ENCODE measurements at places on chromosomes 7 and 10.

DNA sequence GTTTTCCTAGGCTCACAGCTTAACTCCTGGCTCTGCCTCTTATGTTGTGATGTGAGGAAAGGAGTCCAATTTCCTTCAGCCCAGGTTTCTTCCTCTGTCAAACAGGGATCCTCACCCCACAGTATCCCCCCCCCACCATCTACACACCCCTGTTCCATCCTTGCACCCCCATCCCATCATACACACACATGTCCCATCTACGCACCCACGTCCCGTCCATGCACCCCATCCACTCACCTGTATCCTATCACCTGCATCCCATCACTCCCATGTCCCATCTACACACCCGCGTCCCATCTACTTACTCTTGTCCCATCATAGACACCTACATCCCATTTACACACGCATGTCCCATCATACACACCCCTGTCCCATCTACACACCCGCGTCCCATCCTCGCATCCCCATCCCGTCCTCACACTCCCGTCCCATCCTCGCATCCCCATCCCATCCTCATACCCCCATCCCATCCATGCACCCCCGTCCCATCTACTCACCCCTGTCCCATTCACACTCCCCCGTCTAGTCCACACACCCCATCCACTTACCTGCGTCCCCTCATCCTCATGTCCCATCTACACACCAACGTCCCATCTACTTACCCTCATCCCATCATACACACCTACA lies 117.3 kb downstream of the TRRAP start:
- DNase-seq, result no peak

GRCh38 chr7:149719050-149719899 lies 54.1 kb downstream of the ZNF467 start:
- DNase-seq, result no peak

DNA sequence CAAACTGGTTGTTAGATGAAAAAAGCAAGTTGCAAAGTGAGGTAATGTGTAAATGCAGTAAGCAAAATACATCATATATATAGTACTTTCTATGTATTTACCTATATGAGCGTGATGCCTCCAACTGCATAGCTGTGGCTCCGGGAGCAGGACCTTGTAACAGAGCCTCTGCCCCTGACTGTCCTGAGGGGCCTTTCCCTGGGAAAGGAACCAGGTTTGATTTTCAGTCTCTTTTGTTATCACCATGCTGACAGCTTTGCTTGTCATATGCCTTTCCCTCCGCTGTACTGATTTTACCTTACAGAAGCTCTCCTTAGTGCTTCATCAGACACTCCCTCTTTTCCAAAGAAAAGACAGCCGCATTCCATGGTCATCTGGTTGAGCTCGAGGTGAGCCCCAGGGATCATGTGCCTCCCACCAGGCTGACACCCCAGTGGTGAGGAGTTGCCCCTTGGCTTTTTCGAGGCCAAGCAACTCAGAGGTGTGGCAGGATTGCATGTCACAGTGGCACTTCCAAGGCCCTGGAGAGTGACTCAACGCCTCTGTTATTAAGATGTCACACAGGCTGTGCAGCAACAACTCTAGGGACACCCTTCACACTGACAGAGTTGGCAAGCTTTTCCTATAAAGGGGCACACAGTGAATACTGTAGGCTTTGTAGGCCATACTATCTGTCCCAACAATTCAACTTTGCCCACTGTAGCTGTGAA lies 78.9 kb downstream of the ALOX5 start:
- no peak for DNase-seq

DNA sequence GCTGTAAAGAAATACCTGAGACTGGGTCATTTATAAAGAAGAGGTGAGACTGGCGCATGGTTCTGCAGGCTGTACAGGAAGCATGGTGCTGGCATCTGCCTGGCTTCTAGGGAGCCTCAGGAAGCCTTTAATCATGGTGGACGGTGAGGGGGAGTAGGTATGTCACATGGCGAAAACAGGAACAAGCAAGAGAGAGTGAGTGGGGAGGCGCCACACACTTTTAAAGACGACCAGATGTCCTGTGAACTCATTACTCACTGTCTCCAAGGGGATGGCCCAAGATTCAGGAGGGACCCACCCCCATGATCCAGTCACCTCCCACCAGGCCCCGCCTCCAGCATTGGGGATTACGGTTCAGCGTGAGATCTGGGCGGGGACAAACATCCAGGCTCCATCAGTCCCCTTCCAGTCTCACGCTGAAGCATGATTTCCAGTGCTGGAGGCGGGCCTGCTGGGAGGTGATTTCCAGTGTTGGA lies 3.2 kb downstream of the ZNF316 start:
- no peak for DNase-seq

DNA sequence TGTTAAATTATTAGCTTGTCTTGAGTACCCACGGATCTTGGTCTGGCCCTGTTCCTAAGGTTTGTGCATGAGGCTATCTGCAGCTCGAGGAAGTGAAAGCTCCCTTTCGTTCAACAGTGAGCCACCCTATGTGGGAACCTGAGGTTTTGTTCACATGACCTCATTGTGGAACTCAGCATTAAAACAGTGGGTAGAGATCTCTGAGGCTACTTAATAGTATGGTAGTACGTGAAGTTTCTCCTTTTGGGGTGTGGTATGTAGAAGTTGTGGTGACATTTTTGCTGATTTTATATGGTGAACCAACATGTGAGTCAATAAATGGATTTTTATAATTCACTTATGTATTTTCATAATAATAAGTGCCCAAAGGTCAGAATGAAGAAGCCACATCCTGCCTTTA lies 252.7 kb upstream of the FERD3L start:
- DNase-seq, result no peak

DNA sequence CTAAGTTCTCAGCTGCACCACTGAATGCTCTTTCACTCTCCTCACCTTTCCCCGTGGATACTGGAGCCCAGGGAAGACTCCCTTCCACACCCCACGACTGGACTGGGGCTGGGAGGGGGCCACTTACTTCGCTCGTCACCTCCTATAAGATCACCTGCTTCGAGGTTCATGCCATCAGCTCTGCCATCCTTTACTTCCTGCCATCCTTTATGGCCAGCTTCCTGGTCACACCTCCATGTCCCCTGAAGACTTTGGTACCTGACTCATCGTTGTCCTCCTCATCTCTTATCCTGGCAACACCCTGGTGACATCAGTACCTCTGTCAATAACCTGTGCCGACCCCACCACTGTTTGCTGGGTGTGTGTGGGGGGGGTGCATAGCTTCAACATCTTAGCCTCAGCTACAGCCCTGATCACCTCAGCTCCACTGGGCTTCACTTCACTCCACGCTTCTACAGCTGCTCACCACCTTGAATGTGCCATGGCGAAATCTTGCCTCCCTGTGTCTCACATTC lies 8.7 kb upstream of the VDAC2 start:
- DNase-seq, result no peak

- no peak for DNase-seq
Observed at GRCh38 chr10:104350127-104350635, 3.5 kb upstream of the CFAP58 start.

GRCh38 chr7:27897441-27897847 lies 157.5 kb downstream of the TAX1BP1 start:
- no peak for DNase-seq

DNA sequence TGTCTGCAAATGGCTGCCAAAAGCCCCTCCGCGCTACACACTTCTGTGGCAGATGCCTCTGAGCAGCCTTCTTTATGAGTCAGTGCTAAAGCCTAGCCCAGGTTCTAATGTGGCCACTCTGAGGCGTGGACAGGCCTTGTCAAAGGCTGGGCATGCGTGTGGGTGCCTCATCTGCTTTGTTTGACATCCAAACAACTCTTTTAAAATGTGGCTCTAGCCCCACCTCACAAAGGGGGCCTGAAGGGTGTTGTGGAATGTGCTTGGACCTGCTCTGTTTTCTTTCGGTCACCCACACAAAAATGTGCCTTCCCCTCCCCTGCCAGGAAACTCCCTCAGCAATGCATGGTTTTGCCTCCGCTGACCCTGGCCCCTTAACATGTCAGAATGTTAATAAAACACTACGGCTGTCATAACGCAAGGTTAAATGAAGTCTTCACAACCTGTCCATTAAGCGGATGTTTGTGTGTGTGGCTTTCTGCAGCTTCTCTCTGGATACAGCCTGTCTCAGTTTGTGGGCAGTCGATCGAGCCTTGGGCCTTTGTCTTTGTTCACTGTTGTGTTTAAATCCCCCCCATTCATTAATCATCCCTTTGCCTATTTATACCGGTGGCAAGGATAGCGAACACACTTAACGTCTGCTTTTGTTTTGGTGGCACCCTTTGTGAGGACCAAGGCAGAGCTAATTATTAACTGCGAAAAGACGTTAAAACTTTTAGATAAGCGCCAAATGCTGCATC lies 718.9 kb downstream of the LRMDA start:
- DNase-seq, result peak; percentile 53

DNA sequence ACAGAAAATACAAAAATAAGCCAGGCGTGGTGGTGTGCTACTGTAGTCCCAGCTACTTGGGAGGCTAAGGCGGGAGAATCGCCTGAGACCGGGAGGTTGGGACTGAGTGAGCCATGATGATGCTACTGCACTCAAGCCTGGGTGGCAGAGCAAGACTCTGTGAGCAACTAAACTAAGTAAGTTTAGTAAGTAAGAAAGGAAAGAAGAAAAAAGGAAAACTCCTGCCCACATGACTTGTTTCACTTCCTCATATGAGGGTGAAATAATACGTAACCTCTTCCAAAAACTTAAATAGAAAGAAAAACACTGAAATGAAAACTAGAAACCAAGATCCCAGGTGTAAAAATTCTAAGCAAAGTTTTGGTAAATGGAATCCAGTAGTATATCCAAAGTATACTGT lies 79.6 kb downstream of the LARP4B start:
- DNase-seq, result no peak

DNA sequence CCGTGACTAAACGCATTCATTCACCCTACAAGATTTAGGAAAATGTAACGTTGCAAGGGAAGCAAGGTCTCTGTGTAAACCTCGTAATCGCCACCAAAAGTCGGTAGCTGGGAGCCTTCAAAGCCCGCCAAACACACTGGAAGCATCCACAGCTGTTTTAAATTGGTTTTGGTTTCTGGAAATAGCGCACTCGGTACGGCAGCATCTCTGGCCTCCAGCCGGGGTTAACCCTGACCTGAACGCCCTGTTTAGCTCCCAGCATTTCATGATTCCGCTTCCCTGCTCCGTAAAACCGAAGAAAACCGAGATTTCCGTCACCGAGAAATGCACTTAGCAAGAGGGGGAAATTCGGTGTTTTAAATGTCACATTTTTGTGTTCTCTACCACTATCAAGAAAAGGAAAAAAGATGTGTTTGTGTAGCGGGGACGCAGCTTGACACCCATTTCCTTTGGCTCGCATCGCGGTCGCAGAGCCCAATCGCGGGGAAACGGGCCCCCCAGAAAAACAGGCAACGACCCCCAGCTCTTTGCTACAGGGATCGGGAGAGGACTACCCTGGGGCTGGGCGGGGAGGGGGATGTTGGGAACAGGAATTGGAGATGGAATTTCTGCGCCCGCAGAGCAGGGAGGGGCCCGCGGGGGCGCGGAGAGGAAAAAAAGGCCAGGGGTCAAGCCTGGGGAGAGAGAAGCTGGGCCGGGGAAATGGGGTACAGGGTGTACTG lies 646 bp downstream of the SGCE start:
- DNase-seq, result peak; percentile 48

GRCh38 chr7:88357294-88357693 lies 50.6 kb upstream of the STEAP4 start:
- DNase-seq, result no peak

DNA sequence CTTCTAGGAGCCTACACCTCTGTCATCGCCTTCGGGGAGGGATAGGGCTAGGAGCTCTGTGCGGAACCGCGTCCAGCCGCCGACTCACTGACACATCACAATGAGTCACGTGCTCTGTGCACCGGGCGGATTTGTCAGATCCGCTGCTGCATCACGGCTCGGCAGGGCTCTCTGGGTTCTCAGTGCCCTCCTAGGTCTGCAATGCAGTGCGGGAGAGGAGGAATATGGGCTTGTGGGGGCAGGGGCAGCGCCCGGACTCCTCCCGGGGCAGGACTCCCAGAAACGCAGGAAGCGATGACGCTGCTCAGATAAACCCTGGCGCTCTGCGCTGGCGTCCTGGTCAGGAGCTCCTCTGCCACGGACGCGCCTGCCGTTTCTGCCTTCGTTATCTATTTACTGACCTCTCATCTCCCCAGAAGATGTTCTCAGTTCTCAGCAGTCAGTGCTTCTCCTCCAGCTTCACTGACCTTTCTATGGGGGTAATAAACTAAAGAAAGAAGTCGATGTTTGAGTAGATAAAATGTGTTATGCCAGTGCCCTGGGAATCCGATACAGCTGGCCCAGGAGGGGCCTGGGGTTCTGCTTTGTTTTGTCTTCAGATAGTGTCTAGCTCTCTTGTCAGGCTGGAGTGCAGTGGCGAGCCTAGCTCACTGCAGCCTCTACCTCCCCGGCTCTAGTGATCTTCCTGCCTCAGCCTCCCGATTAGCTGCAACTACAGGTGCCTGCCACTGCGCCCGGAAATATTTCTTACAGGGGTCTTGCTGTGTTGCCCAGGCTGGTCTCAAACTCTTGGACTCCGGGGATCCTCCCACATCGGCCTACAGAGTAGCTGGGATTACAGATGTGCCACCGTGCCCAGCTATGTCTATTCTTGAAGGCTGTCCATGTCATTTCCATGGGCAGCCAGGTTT lies 22.8 kb upstream of the ITGB1 start:
- no peak for DNase-seq

- no peak for DNase-seq
Observed at GRCh38 chr10:33537066-33537465, 202.6 kb upstream of the NRP1 start.

DNA sequence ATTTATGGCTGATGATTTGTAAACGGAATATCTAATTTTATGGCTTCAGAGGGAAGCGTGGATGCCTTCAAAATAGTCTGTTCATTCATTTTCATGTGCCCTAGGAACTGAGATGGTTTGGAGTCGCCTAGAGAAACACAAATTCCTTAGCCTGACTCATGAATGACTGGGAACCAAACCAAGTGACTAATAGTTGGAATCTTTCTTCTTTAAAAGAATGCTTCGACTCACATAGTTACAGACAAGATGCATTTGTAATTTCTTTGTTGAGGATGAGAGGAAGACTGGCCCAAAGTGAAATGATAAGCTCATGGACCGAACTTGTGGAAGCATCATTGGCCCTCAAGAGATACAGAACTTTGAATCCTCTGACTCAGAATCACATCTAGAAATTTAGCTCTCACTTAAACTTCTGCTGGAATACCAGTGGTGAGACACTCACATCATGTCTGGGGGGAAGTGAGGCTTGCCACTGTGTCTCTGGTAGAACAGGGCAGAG lies 1107.2 kb downstream of the NRG3 start:
- DNase-seq, result no peak

Measured in left renal cortex interstitium (tissue), 4 donors.